ENCODE measurements at places on chromosomes 2 and 18. TPM values are rescaled to one million over a fixed set of nuclear protein-coding genes. Genes with fewer than 3 reads are reported as not detected.
A peak's percentile ranks its signal among the peaks of the same experiment; 100 is the strongest.

DNA sequence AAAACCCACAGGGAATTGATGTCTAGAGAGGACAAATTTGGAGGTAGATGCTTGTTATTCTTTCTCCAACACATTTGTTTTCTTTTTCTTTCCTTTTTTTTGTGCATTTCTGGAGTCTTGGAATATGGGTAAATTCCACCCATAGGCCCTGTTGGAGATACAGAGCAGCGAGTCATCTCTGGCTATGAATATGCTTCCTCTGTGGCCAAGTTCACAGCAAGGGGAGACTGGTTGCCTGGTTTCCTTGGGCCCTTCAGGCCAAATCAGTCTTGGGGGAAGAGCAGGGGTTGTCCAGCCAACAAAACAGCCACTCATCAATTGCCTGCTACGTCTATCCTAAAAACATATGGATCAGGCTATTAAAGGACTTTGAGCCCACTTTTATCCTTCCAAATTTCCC is 27.5 kb downstream of the SP100 start:
- H3K27ac ChIP-seq = no peak overlapping the region
- H3K27me3 ChIP-seq = no peaks in the 10 kb centered on the region
- peaks cover 6% of the 10 kb centered on the region for H3K4me1 ChIP-seq

GRCh38 chr2:222930862-222931261 is 70.0 kb downstream of the ACSL3 start:
- DNase-seq = peak; percentile 18
- no peak overlapping the region for H3K4me3 ChIP-seq
- peaks cover 34% of the 10 kb centered on the region for H3K36me3 ChIP-seq
- no peaks in the 10 kb centered on the region for H3K27me3 ChIP-seq

- DNase-seq = no peak
- H3K27me3 ChIP-seq = peaks cover 5% of the 10 kb centered on the region
- no peaks in the 10 kb centered on the region for H3K36me3 ChIP-seq
Observed at GRCh38 chr2:176494949-176495353, 225.7 kb downstream of the MTX2 start.

- no peaks in the 10 kb centered on the region for H3K36me3 ChIP-seq
- H3K27me3 ChIP-seq = no peaks in the 10 kb centered on the region
- no peak for DNase-seq
- no peak overlapping the region for H3K4me3 ChIP-seq
Observed at GRCh38 chr18:28193177-28193778, 16.3 kb upstream of the CDH2 start.

DNA sequence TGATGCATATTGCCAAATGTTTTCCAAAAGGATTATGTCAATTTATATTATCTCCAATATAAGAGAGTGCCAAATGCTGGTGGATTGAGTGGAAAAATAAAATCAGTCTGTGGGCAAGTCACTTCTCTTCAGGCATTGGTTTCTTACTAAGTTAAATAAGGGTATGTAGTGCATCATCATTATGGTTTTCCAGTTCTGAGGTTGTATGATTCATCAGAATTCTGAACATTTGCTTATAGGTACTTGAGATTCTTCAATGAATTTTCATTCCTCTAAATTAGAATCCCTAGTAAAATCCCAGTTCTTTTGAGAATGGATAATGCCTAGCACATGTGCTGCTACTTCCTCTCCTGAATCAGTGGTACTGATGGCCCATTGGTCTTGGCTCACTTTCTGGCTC is 188.9 kb upstream of the OSR1 start:
- H3K27ac ChIP-seq = no peak overlapping the region
- DNase-seq = peak; percentile 26
- H3K27me3 ChIP-seq = peaks cover 11% of the 10 kb centered on the region
- no peak overlapping the region for H3K4me3 ChIP-seq
- no peaks in the 10 kb centered on the region for H3K36me3 ChIP-seq
- H3K4me1 ChIP-seq = peaks cover 1% of the 10 kb centered on the region

GRCh38 chr18:52936931-52937330 is 596.9 kb downstream of the DCC start:
- H3K36me3 ChIP-seq = no peaks in the 10 kb centered on the region
- H3K4me1 ChIP-seq = no peaks in the 10 kb centered on the region
- H3K4me3 ChIP-seq = no peak overlapping the region
- no peak overlapping the region for H3K27ac ChIP-seq
- DNase-seq = no peak
- no peaks in the 10 kb centered on the region for H3K27me3 ChIP-seq

GRCh38 chr18:59180150-59180845 is 39.7 kb upstream of the GRP start:
- H3K36me3 ChIP-seq = no peaks in the 10 kb centered on the region
- DNase-seq = peak; percentile 62
- no peak overlapping the region for H3K27ac ChIP-seq
- H3K27me3 ChIP-seq = peaks cover 20% of the 10 kb centered on the region
- H3K4me1 ChIP-seq = peaks cover 2% of the 10 kb centered on the region

GRCh38 chr2:146077156-146077555 is 1557.2 kb upstream of the ZEB2 start:
- no peaks in the 10 kb centered on the region for H3K4me1 ChIP-seq
- peak; percentile 25 for DNase-seq
- no peaks in the 10 kb centered on the region for H3K36me3 ChIP-seq
- no peaks in the 10 kb centered on the region for H3K27me3 ChIP-seq

DNA sequence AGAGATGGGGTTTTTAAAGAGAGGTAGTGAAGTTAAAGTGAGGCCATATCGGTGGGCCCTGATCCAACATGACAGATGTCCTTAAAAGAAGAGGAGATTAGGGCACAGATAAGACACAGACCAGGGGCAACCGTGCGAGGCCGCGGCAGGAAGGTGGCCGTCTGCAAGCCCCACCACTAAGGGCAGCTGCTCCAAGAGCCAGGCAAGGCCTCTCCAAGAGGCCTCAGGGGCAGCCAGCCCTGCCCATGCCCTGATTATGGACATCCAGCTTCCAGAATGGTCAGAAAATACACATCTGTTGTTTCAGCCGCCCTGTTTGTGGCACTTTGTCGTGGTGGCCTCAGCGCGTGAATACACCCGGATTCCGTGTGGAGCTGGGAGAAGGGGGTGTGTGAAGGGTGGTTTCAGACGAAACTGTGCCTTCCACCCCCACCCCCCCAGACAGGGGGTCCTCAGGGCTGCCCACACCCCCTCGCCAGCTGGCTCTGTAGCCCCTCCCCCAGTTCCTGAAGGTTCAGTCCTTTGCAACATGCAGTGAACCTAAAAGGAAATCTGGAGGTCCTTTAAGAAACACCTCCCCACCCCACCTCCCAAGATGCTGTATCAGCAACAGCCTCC is 74.1 kb upstream of the SMAD7 start:
- H3K4me3 ChIP-seq = no peak overlapping the region
- H3K27ac ChIP-seq = no peak overlapping the region
- no peak for DNase-seq
- peaks cover 2% of the 10 kb centered on the region for H3K4me1 ChIP-seq

DNA sequence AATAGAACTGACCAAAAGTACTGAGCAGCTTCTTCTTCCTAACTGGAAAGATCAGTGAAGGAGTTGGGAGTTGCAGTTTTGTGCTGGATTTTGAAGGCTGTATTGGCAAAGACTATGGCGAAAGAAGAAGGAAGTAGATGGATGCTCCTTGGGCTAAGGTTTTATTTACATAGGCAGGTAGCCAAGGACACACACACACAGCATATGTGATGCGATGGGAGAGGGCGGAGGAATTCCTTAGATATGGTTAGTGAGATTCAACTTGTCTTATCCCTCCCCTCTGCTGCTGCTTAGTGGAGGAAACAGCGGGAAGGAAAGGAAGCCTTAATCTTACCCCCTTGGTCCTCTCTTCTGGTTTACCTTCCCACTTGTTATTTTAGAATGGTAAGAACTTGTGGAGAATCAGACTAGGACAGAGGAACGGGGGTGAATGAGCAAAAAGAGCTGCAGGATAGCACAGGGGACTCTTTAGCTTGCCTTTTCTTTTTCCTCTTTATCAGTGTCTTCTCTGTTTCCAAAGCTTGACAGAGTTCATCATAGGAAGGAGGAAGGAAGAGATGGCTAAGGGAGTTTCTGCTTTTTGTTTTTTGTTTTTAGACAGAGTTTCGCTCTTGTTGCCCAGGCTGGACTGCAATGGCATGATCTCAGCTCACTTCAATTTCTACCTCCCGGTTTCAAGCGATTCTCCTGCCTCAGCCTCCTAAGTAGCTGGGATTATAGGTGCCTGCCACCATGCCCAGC is 87.9 kb downstream of the OSBPL6 start:
- no peaks in the 10 kb centered on the region for H3K27me3 ChIP-seq
- H3K36me3 ChIP-seq = no peaks in the 10 kb centered on the region
- no peak overlapping the region for H3K4me3 ChIP-seq
- no peak overlapping the region for H3K27ac ChIP-seq
- no peaks in the 10 kb centered on the region for H3K4me1 ChIP-seq

DNA sequence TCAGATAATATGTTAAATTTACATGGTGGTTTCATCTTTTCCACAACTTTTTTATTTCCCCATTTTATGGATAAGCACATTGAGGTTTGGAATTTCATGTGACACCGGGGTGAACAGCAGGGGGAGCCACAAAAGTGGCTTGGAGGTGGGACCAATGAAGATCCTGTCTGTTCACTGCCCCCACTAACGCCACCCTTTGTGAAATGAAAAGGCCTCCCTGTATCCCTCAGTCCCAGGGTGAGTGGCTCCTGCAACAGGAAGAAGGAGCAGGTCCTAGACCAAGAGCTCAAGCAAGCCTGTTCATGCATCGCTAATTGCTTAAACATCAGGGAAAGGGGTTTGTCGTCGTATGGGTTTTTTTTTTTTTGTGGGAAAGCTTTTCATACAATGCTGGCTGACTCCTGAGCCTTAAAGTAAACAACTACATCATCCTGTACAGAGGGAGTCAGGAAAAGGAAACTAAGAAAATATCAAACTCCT is 267.8 kb upstream of the EPAS1 start:
- H3K27ac ChIP-seq = peak overlapping the region; percentile 7
- no peaks in the 10 kb centered on the region for H3K27me3 ChIP-seq
- peaks cover 1% of the 10 kb centered on the region for H3K36me3 ChIP-seq
- H3K4me3 ChIP-seq = no peak overlapping the region

The ELOA2 gene
- total RNA-seq = not detected

The RAB6C gene
- not detected for total RNA-seq

The SERPINB2 gene
- total RNA-seq = 34.4 TPM

The FAHD2A gene
- 35.0 TPM for total RNA-seq

The RAB31 gene
- total RNA-seq = 28.9 TPM

The ANKRD53 gene
- total RNA-seq = 0.54 TPM
